WTC11 (cell line): ENCODE measurements at places on chromosomes 4 and X.
A peak's percentile ranks its signal among the peaks of the same experiment; 100 is the strongest.

- no peak for DNase-seq
Observed at GRCh38 chr4:150401083-150401687, 180.8 kb upstream of the MAB21L2 start.

GRCh38 chr4:157992038-157992705 is 180.7 kb downstream of the GASK1B start:
- DNase-seq, result no peak

DNA sequence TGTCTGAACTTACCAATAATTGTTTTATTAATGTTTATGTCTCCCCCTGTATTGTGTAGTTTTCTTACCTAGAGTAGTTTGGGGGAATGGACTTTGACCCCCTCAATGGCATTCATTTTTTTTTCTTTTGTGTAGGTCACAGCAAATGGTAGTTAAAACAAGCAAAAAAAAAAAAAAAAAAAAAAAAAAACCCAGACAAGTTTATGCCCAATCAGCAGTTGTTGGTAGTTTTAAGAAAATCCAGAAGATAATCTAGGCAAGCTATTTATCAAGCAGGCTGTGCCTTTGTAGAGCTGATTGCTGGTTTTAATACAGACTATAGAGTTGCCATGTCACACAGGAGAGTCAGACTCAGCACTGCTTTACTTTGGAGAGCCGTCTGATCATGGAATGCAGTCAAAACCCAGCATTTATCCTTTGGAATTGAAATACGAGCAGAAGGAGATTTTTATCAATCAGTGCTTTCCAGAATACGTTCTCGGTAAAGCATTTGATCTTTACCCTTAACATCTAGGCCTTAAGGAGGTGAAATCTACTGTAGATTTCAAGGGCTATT is 16.6 kb downstream of the DCUN1D4 start:
- DNase-seq, result no peak

GRCh38 chr4:47334652-47335051 is 128.8 kb downstream of the COMMD8 start:
- no peak for DNase-seq

DNA sequence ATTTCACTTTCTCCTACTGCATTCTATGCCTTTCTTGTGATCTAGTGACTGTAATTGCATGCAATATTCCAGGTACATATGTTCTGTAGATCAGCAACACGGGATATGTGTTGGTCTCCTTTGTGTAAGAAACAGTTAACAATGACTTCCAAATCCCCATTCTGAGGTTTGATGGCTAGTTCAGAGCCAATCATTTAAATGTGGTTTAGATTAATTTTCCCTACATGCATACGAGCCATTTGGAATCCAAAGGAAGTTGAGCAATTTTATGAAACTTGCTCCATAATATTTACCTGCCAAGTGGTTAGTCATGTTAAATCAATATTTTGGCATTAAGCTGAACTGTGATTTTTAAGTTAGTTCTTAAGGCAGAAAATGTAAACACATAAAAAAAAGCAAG is 172.8 kb upstream of the DCAF12L2 start:
- DNase-seq, result no peak

DNA sequence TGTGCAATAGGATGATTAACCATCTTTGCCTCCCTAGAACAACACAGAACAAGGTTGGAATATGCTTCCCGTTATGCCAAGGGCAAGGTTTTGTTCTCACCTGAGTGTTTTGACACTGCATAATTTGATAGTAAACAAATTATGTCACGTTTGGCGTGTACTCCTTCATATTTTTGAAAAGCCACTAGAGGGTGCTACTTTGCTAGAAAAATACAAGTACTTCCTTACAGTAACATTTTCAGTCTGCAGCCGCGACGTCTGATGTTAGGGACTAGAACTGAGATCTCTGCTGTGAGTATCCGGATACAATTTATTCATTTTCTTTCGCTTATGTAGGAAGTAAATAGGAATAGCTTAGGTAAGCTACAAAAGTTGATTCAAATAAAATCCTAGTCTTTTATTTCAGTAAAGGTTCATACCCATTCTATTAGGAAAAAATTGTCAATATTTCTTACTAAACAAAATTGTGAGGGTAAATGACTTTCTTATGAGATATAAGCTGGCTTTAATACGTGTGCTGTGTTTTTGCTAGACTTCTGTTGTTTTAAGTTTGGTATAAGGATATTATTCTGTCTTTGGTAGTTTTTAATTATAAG is 181.1 kb upstream of the WDFY3 start:
- DNase-seq, result peak; percentile 30

GRCh38 chrX:149010853-149011224 is 494.3 kb downstream of the IDS start:
- DNase-seq, result no peak

- no peak for DNase-seq
Observed at GRCh38 chr4:164730705-164731393, 23.1 kb upstream of the SMIM31 start.

DNA sequence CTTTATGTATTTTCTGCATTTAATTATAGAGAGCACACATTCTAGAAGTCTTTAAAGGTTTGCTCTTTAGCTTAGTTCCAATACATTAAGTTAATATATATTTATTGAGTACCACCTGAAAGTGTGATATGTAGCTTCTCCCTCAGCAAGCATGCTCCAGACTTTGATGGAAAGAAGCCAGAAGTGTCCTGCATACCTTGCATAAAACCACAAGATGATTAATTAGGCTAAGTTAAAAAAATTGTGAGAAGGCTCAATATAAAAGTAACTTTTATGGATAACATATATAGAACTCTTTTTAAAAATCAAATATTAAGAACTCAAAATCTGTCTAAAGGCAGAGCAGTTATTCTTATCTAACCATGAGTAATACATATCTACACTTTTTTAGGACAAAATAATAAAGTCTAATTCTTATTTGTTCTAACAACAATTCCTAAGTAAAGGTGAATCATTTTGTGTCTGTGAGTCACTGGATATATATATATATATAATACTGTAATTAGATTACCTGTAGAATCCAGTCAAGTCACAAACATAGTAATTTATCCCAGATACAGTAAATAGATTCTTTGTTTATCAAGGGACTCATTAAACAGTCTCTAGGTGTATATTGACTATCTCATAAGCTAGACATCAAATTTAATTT is 51.2 kb downstream of the INTS12 start:
- DNase-seq, result no peak

GRCh38 chrX:49919617-49920016 is 2.8 kb upstream of the CLCN5 start:
- DNase-seq, result peak; percentile 50

DNA sequence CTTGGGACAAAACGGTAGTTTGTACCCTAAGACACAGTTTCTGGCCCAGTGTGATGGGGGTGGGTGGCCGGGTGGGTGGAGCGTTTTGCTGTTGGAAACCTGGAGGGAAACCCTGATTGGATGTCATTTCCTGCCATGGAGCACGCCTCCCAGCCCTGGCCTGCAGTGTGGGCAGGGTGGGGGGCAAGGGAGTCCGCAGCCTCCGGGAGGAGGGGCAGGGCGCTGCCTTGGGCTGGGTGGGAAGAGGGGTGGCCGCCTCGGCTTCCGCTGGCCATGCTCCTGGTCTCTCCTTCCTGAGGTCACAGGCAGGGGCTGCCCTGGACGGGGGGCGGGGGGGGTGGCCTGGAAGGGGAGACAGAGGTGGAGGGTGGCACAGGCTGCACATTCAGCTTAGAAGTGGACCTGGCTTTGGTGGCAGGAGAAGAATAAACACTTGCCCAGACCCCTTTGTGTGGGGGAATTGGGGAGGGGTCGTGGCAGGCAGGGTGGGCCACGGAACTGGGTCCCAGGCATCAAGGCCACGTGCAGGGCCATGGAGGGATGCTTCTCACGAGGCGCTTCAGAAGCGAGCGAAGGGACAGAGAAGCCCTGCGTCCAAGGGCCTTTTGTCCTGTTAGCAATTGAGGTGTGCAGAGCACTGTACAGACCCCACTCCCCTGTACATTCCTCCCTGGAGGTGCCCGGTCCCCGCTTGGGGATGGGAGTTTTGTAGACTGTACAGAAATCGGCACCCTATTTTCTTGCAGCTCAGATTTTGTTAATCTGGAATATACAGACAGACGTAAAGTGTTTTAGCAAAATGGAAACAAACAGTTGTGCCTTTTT is 6.2 kb downstream of the NAT8L start:
- DNase-seq, result peak; percentile 6

DNA sequence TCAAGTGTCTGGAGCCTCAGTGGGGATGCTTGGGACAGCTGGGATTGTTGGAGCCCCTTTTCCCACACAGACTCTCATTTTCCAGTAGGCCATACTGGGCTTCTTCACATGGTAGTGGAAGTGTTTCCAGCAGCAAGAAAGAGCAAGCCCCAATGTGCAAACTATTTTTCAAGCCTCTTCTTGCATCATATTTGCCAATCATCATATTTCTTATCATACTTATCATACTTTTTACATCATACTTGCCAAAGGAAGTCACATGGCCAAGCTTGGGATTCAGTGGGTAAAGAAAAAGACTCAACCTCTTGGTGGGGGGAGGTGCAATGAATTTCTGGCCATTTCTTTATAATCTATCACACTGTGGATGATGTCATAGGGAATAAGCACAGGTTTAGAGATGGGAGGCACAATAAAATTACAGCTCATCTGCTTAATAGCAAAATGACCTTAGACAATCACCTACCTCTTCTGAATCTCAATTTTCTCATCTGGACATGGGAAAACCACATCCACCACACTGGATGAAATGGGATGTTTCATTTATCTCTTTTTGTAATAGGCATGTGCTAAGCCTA is 174.2 kb downstream of the MID1IP1 start:
- DNase-seq, result no peak

GRCh38 chr4:89307446-89308160 is at the start of gene GPRIN3:
TSS of gene GPRIN3 (minus strand) at chr4:89307800. CDS start at chr4:89250110, 57,690 bp downstream.
- peak; percentile 73 for DNase-seq

GRCh38 chr4:45692131-45692735 is 431.6 kb downstream of the GABRG1 start:
- DNase-seq, result no peak
